ENCODE measurements at places on chromosomes 16 and 17.

DNA sequence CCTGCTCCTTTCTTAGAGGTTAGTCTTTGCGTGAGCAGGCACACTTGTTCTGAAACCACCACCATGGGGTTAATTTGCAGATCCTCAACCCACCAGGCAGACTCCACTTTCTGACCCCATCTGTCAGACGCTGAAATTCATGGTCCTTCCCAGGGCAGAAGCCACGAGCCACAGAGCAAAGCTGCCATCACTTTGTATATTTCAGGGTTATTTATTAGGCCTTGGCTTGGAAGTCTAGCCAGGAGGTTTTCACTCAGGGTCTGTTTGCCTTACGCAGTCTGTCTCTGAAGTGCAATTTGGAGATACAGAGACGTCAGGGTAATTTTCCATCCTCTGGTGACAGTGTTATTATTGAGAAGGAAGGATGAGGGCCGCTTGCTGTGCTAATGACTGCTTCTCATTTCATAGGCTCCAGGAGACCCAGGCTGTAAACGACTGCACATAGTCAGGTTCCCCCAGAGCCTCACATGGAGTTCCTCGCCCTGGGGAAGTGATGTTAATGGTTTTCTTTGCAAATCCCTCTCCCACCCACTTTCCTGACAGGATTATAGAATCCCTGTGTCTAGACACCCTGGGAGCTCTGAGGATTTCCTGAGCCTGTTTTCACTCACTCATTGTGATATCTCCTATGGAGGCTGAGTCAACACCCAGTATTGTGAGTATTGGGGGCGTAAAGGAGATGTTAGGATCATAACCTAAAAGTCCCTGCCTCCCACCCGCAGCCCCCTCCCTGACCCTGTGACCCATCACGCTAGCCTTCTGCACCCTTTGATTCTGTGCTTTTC, 269.0 kb downstream of the ABCC12 start:
- DNase-seq: no peak

DNA sequence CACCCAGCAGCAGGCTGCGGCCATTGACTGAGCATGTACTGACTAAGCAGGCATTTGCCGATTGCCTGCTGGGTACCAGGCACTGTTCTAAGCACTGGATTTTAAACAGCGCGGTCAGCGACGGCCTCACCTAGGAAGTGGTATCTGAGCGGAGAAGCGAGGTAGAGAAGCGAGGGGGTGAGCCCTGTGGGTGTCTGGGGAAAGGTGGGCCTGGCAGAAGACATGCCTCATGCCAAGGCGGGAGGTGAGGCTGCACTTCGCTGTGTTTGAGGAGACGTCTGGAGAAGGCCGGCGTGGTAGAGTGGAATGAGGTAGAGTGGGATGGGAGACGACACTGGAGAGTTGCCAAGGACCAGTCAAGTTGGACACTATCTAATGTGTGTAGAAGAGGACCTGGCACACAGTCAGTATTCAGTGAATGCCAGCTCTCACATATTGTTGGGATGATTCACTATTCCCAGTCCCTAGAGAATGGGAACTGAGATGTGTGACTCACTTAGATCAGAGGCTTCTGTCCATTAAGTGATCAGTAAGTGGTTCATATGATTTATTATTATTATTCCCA, 14.4 kb downstream of the SYCE1L start:
- DNase-seq: no peak

DNA sequence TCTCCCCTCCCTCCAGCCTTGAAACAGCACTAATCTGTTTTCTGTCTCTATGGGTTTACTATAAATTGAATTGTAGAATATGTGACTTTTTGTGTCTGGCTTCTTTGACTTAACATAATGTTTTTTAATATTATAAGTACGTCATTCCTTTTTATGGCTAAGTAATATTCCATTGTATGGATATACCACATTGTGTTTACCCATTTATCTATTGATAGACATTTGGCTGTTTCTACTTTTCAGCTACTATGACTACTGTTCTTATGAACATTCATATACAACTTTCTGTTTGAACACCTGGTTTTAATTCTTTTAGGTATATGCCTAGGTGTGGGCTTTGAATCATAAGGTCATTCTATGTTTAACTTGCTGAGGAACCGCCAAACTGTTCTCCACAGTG, 961.9 kb downstream of the CDH8 start:
- DNase-seq: no peak

DNA sequence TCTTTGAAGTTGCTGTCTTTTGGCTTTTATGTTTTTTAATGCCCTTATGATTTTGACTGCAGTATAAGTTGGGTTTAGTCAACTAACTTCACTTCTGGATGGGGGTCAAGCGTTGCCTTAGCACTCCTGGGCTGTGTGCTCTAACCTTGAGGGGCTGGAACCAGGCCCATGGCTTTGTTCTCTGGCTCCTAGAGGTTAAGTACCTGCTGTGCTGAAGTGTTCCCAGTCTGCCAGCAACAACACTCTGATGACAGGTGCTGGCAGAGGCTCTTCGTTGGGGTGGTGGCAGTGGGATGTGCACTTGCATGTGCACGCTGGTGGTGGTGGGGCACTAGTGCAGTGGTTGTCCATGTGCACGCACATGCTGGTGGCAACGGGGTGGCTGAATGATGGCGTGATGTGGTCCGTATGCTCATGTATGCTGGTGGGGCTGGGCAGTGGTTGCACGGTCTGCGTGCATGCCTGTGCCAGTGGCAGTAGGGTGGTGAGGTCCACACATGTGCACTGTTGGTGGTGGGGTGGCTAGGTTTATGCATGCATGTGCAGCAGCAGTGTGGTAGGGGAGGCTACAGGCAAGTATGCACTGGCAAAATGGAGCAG, 447.8 kb upstream of the GOT2 start:
- DNase-seq: no peak

- no peak for DNase-seq
Observed at GRCh38 chr17:45841883-45842525, 2.7 kb upstream of the SPPL2C start.

DNA sequence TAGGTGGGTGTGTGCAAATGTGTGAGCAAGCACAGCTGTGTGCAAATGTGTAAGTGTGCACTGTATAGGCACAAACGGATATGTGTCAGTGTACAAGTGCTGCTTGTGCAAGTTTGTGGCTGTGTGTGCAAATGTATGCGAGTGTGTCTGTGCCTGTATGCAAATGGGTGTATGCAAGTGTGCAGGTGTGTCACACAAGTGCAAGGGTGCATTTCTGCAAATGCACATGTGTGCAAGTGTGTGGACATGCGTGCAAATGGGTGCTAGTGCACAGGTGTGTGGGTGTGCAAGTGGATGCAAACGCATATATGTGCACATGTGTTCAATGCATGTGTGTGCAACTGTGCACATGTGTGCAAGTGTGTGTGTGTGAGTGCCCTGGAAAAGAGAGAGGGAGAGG, 76.5 kb upstream of the TNRC6C start:
- DNase-seq: no peak

Measured in stimulated activated naive CD4-positive, alpha-beta T cell (primary cell).